ENCODE measurements at places on chromosomes 3 and 15.

GRCh38 chr3:193830791-193831191, 237.8 kb downstream of the OPA1 start:
- no peak for DNase-seq

DNA sequence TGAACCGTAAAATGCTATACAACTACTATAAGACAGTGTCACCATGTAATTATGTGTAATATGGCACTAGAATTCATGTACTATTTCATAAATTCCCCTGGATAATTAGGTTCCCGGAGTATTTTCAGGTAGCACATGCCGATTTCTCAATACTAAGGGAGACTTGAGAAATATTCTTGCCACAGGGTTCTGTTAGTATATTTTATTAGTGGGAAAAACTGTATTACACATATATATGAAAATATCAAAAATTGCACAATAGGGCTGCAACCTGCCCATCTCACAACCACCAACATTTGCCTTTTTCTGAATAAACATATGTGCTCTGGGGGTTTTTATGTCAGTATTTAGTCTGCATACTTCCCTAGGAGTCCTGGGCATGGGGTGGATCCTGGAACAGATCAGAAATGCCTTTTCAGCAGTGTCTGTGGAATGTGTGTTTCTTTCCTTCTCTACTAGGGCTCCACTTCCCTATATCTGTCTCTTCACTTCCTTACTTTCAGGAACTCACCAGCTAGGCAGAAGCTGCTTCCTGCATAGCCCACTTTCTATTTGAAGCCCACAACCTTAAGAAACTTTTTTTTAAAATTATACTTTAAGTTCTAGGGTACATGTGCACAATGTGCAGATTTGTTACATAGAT, 87.5 kb downstream of the RPL39L start:
- DNase-seq, result no peak

- no peak for DNase-seq
Observed at GRCh38 chr3:11607816-11608215, 35.9 kb downstream of the VGLL4 start.

GRCh38 chr3:165347526-165347925, 151.3 kb upstream of the SLITRK3 start:
- no peak for DNase-seq

- DNase-seq, result no peak
Observed at GRCh38 chr3:150090877-150091276, 120.2 kb upstream of the PFN2 start.

- DNase-seq, result peak; percentile 63
Observed at GRCh38 chr15:31365655-31366127, 39.1 kb downstream of the KLF13 start.

- DNase-seq, result no peak
Observed at GRCh38 chr3:169384573-169384972, 278.9 kb downstream of the MECOM start.

DNA sequence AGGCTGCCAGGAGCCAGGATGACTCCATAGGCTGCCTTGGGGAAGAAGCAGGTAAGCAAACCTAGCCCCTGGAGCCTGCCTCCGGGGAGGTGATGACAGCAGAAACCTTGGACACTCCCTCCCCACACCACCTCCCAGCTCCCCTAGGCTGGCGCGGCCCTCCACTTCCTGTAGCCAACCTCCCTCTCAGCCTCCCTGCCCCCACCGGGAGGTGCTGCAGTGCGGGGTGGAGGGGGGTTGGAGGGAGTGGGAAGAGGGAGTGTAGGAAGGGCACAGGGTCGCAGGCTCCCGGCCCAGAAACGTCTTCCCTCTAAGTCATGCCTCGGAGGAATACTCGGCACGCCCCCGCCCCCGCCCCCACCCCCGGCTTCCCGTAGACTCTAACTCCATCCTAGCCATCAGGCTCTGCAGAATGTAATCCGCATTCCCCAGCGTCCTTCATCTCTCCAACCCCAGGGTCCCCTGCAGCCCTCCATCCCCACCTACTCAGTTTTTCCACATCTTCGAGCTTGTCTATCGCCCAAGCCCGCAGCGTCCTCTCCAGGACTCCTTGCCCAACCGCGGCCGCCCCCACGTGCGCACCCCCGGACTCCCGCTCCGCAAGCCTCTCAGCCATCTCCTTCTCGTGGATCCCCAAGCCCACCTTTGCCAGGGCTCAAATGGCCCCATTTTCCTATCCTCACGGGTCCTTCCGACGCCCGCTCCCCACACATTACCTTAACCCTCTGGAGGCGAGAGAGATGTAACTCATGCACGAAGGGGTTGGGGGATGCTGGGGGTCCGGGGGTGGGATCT, 528 bp downstream of the LPCAT4 start:
- peak; percentile 44 for DNase-seq

Data from T-helper 17 cell (primary cell).